ENCODE measurements at places on chromosomes 12 and 14. TPM values are rescaled to one million over a fixed set of nuclear protein-coding genes. Genes with fewer than 3 reads are reported as not detected.

Gene TSPAN9
- 7.0 TPM for total RNA-seq

Gene DYRK4
- total RNA-seq, result 17.6 TPM

Gene ZNF740
- total RNA-seq, result 3.0 TPM

Gene CFAP251
- 3.8 TPM for total RNA-seq

Gene PLEKHG7
- not detected for total RNA-seq

Gene SIX1
- total RNA-seq, result 1.4 TPM

Gene STAC3
- total RNA-seq, result 0.59 TPM

Gene PTCSC3
- not detected for total RNA-seq

Gene RGS6
- not detected for total RNA-seq

Gene HOXC9
- 11.0 TPM for total RNA-seq

Gene MORN3
- 0.02 TPM for total RNA-seq

Gene KRT81
- 66.4 TPM for total RNA-seq

Gene SLCO1C1
- not detected for total RNA-seq

Gene LMO3
- total RNA-seq, result not detected

Gene LRP1
- total RNA-seq, result 34.1 TPM

Gene APPL2
- 46.4 TPM for total RNA-seq

Gene DNAJC22
- total RNA-seq, result 12.6 TPM

Gene RFX4
- total RNA-seq, result not detected

Gene DPPA3
- total RNA-seq, result not detected

Gene SAMD15
- total RNA-seq, result 1.9 TPM

Gene CCDC196
- not detected for total RNA-seq

Gene RAD51AP1
- 46.8 TPM for total RNA-seq

Gene RIN3
- total RNA-seq, result 0.33 TPM

Gene ADAM21
- total RNA-seq, result 0.41 TPM

Gene TTC9
- 1.1 TPM for total RNA-seq

Gene AKAP6
- 7.1 TPM for total RNA-seq

Gene PPP1R1A
- not detected for total RNA-seq

Gene PIK3C2G
- total RNA-seq, result not detected

Gene SYNE3
- 0.14 TPM for total RNA-seq

Gene RNASE7
- total RNA-seq, result not detected

Gene NELL2
- 0.72 TPM for total RNA-seq

Gene MYO1H
- not detected for total RNA-seq

Gene BEST3
- total RNA-seq, result 0.31 TPM

Gene PCNX4
- total RNA-seq, result 81.3 TPM

Gene KIF26A
- 3.0 TPM for total RNA-seq

Gene KRT71
- total RNA-seq, result not detected
